ENCODE measurements at places on chromosomes 7 and 10.

DNA sequence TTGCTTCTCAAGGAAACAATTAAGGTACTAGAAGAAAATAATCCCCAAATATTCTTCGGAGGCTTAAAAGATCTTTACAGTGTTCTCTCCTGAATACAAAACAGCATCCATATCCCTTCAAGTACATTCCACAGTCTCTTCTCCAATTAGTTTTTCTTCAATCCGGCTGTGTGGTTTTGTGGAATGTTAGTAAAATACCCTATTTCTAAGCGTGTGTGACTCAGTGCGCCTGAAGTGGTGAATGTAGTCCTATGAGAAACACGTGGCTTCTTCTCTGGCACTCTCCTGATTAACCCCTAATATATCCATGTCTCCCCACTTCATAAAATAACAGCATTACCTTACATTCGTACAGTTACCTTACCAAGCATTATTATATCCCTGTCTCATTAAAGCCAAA lies 570.2 kb downstream of the ARL4A start:
- no peak for DNase-seq

DNA sequence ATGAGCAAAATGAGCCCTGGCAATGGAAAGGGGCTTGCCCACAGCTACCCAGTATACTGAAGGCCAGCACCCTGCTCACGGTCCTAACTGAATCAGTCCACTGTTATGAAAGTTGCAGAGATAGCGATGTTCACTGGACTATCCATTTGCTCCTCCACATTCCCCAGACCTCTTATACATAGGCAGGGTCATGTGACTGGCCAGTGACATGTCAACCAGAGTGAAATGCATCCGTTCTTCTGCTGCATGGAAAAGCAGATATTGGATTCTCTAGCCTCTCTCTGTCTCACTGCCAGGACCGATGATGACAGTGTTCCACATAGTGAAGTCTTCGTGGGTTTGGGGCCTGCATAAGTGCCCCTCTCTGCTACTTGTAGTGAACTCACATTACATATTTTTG lies 503.4 kb downstream of the RPS24 start:
- DNase-seq: no peak

GRCh38 chr7:90654718-90655427 lies 58.8 kb downstream of the CDK14 start:
- DNase-seq: no peak

- DNase-seq: no peak
Measured at GRCh38 chr10:14952851-14953423, 959 bp downstream of the DCLRE1C start.

DNA sequence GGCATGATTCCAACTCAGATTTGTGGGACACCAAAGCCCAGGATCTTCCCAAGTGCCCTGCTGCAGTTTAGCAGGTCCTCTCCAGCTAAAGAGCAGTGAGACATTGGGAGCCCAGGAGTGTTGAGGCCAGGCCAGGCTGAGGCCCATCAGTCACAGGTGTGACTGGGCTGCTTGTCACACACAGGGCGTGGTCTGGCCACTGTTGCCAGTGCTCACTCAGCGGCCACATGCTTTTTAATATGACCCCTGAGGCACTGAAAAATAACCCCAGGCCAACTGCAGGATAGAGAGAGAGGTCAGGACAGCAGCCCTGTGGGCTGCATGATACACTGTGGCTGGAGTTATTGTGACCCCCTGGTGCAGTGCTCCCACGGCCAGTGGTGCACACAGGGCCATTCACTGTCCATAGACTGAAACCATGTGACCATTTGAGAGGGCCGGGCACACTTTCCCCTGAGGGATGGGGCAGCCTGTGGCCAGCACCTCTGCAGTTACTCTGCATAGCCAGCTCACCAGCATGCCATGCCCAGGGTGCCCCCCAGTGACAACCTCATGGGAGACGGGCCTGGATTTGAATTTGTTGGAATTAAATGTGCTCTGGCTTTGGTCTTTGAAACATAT lies 4.2 kb downstream of the GDF2 start:
- no peak for DNase-seq

GRCh38 chr10:43607199-43607573 lies 948 bp downstream of the ZNF485 start:
- no peak for DNase-seq

- DNase-seq: no peak
Measured at GRCh38 chr10:13053794-13054462, 46.0 kb upstream of the OPTN start.

DNA sequence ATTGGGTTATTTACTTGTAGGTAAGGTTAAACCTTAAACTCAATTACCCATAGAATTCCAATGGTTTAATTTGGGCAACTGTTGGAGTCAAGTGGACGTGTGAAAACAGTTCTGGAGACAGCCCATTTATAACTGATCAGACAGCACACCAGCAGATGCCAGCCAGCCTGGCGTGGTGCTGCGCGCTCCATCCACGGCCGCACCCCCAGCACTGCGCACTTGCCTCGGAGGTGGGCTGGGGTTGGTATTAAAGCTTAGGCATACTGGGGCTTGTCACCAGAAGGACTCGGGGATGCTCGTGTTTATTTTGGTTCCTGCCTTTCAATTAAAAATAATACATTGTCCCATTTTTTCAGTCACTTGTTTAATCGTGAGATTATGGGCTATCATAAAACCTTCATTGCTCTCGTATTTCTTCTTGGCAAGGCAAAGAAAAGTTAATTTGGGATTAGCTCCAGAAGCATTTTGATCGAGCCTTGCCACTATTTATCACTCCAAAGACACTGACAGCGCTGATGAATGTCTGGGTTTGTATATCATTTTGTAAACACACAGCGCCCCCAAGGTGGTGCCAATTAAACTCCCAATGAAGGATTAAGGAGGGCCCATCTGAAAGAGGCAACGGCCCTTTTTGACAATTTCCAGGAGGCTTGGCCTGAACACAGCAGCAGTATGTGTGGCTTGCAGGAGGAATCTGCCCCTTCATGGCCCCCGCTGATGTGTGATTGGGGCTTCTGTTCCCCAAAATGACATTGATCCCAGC lies 204.5 kb upstream of the CXCL12 start:
- no peak for DNase-seq

DNA sequence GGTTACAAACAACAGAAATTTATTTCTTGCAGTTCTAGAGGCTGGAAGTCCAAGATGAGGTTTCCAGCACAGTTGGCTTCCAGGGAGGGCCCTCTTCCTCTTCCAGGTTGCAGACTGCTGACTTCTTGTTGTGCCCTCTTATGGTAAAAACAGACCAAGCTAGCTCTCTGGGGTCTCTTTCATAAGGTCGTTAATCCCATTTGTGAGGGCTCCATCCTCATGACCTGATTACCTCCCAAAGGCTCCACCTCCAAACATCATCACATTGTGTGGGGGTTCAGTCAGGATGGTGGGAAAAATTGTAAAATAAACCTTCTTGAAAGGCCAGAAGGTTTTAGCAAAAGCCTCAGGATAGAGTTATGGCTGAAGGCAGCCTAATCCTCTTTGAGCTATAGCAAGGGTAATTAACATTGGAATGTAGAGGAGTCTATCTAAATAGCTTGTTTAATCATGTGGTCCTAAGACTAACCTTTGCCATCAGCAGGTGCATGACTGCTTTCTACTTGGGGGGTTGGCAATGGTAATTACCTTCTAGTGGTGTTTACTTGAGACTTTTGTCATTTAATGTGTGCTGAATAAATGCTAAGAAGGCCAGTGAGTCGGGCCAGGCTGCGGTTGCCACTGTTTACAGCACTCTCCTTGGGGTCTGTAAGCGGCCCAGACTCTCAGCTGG lies 80.8 kb downstream of the PPP1R17 start:
- DNase-seq: no peak

DNA sequence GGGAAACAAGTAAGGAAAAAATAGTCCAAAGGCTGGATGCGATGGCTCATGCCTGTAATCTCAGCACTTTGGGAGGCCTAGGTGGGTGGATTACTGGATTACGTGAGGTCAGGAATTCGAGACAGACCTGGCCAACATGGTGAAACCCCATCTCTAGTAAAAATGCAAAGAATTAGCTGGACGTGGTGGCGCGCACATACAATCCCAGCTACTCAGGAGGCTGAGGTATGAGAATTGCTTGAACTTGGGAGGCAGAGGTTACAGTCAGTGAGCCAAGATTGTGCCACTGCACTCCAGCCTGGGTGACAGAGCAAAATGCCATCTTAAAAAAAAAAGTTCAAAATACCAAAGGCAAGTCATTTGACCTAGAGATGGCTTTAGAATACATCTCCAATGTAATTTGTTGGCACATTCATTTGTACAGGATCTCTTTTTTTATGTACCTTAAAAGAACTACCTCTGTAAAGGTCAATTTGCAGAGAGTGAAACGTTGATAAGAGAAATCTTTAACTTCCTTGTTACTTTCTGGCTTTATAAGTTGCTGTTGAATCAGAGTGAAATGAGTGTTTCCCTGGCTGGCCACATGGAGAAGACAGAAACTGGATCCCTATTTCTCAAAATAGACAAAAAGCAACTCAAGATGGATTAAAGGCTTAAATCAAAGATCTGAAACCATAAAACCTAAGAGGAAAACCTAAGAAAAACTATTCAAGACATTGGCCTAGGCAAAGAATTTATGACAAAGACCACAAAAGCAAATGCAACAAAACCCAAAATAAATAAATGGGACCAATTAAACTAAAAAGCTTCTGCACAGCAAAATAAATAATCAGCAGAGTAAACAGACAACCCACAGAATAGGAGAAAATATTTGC lies 260.7 kb downstream of the KLF6 start:
- DNase-seq: no peak

- DNase-seq: no peak
Measured at GRCh38 chr10:3056280-3057037, 10.9 kb upstream of the PFKP start.

DNA sequence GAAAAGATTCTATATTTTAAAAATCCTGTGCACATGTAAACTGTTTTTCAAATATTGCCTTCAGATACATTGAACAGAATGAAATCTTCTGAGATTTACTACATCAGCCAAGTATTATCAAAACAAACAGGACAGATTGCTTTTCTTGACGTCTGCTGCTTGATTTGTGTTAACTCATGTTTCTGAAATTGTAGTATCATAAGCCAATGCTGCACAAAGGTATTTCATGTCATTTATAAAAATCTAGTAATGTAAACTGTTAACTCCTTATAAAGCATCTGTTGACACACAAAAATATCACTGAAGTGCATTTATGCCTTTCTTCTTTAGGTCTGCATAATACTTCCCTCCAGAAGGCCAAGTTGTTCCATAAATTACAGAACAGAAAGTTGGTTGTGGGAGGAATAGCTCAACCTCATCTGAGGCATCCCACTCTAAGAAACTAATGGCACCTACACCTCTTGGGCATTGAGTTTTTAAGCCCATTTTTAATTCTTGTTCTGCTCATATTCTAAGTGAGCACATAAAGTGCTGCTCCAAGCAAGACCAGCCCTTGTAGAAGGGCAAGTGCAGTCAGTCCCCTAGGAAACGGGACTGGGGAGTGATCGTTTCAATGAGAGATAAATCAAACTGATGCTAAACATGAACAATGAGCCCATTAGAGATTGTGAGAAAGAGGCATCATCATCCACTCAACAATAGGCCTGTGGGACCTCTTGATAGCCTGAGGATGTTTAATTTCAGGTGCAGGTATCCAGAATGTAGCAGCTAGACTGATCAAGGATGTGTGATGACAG lies 28.5 kb downstream of the CAV1 start:
- DNase-seq: no peak

DNA sequence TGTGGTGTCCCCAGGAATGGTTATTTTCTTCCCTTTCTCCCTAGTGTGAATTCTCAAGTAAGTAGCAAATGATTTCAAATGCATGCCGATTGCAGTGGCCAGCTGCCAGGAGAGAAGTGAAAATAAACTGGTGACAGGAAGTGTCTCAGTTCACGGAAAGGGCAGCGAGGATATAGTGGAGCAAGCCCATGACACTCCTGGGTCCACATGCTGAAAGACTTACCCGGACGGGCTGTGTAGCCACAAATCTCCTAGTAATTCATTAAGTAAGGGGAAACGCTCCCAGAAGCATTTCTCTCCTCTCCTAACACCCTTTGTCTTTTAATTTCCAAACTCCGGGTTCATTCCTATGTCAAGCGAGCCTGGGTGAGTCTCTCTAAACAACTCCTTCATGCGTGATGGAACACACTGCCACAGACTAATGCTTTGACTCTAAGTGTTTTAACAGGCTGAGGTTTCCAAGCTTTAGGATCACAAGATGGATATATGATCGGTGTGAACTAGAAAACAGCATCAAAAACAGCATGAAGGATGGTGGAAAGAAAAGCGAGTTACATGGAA lies 125.6 kb downstream of the CYP26A1 start:
- DNase-seq: no peak

DNA sequence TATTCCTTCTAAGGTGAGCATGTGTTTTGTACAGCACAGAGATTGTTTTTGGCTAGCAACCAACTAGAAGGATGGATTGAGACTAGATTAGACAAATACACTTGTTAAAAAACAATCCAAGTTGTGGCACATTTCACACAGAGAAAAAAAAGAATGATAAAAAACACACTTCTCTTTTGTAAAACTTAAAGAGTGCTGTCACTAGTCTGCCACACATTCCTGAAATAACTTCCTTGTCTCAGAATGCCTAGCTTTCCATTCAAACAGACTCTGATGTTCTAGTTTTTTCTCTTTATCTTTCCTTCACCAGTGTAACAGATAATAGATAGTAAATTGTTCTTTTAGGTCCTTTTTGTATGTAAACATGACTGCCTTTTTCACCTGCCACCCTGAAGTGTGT lies 11.4 kb downstream of the DLD start:
- no peak for DNase-seq

GRCh38 chr7:34831436-34831835 lies 173.4 kb downstream of the NPSR1 start:
- DNase-seq: no peak

GRCh38 chr7:87028636-87029035 lies 30.8 kb downstream of the ELAPOR2 start:
- no peak for DNase-seq

- no peak for DNase-seq
Measured at GRCh38 chr7:12410523-12410922, 6.9 kb upstream of the VWDE start.

- DNase-seq: no peak
Measured at GRCh38 chr7:124152859-124153692, 120.2 kb upstream of the TMEM229A start.

GRCh38 chr10:98377536-98377935 lies 37.4 kb downstream of the PYROXD2 start:
- no peak for DNase-seq

GRCh38 chr7:129831424-129832058 lies 121.2 kb downstream of the UBE2H start:
- no peak for DNase-seq

DNA sequence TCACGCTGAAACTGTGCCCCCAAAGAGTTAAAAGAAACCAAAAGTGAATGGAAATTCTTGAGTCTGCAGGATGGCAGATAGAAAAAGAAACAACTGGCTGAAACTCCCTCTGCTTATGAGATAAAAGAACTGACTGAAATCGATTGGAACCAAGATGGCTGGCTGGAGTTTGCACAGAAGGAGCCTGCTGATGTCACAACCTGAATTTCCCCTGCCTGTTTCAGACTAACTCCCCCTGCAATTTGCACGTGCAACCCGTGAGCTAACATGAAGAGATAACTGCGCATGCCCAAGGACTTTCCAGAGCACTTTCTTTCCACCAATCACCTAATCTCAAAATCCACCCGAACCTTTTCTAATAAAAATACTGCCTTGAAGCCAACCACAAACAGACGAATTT lies 435.5 kb downstream of the CALN1 start:
- no peak for DNase-seq

Measured in stimulated activated CD4-positive, alpha-beta T cell treated with anti-CD3 and anti-CD28 coated beads, Interleukin-4, amount 100 ng/mL, for 24 hours (primary cell).